ENCODE measurements at places on chromosomes 1 and 21. TPM values are rescaled to one million over a fixed set of nuclear protein-coding genes. Genes with fewer than 3 reads are reported as not detected.

DNA sequence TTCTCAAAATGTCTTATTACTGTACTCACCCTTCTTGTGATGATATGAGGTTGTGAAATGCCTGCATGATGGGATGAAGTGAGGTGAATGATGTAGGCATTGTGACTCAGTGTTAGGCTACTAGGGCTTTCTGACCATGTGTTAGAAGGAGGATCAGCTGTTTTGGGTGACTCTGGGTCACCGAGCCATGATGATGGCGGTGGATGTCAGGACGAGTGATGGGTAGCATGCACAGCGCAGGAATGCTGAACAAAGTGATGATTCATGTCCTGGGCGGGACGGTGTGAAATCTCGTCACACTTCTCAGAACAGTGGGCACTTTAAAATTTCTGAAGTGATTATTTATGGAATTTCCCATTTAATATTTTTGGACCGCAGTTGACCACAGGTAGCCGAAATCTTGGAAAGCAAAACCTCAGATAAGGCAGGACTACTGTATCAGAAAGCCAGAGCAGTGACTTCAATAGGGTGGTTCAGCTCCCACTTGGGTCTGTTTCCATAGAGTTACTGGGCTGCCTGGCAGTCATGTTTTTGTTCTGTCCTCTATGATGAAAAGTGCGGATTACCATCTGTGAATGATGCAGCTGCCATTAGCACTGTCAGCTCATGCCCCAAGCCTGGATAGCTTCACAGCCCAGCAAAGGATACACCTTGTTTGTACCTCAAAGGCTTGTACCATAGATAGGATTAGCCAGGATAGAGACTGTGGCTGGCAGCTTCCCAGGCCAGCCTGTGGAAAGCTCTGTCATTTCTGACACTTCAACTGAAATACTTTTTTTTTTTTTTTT, 26.6 kb downstream of the IL6R start:
- no peak overlapping the region for H3K27ac ChIP-seq
- H3K27me3 ChIP-seq = no peaks in the 10 kb centered on the region
- H3K36me3 ChIP-seq = peaks cover 3% of the 10 kb centered on the region
- DNase-seq = no peak
- no peak overlapping the region for H3K4me3 ChIP-seq
- H3K4me1 ChIP-seq = peaks cover 6% of the 10 kb centered on the region

DNA sequence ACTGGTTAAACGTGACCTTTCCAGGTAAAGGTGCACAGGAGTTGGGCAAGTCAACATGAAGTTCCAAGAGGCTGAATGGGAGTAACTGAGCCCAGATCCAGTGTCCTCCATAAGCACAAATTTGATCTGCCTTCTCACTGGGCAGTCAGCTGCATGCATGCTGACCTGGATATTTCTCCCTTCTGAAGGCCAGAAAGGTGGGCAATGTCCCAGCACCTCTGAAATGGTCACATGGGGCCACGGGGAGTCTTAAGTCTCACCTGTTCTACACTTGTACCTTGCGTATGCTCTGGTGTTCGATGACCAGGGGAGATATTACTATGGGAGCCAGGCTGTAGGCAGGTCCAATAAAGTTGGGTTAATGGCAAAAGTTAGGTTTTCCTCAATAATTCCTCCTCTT, 240.2 kb downstream of the SIPA1L2 start:
- H3K36me3 ChIP-seq = no peaks in the 10 kb centered on the region
- no peaks in the 10 kb centered on the region for H3K4me1 ChIP-seq
- no peaks in the 10 kb centered on the region for H3K27me3 ChIP-seq
- no peak overlapping the region for H3K27ac ChIP-seq

DNA sequence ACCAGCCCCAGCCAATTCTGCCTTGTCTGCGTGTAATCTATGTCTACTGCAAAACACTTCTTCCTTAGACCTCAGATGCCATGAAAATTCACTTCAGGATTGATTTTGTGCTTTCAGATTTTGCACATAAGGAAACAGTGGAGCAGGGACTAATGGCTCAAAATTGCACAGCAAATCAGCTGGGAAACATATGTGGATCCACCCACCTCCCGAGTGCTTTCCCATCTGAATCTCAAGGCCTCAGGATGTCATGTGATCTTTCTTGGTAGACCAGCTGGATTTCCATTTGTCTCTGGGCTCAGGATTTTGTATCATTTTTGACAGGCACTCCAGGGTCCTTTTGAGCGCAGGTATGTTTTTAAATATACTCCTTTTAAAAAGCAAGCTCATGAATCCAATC, 158.6 kb downstream of the MIS18A start:
- no peak overlapping the region for H3K4me3 ChIP-seq
- 0 out of 2 replicates have a peak, but pooled peaks cover 2% of the 10 kb centered on the region for H3K4me1 ChIP-seq
- DNase-seq = no peak
- no peaks in the 10 kb centered on the region for H3K27me3 ChIP-seq
- no peak overlapping the region for H3K27ac ChIP-seq
- H3K36me3 ChIP-seq = no peaks in the 10 kb centered on the region

- peaks cover 2% of the 10 kb centered on the region for H3K27me3 ChIP-seq
- DNase-seq = no peak
- no peak overlapping the region for H3K4me3 ChIP-seq
- no peaks in the 10 kb centered on the region for H3K36me3 ChIP-seq
Measured at GRCh38 chr1:207007352-207008033, 25.1 kb downstream of the C1orf116 start.

DNA sequence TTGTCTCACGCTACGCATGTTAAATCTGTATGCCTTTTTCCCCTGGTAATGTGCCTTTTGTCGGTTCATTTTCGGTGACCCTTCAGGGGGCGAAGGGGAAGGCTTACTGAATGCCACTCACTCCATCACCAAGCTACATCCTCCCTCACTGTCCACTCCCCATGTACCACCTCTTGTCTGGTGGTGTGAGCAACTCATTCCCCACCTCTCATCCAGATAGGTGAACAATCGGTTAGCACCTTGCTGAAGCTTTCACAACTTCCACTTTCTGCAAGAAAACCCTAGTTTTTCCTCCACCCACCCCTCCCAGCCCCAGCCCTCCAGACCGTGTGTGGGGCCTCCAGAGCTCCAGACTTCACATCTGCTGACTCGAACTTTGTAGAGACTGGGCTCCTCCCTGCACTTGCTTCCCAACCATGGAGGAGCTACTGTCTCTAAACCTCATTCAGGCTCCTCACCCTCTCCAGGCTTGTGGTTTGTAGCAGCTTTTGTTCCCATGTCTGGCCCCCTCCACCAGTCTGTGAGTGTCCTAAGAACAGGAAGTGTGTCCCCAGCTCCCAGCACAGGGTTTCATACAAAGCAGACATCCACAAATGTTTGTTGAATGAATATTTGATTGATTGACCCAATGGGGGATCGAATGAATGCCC, 48.4 kb upstream of the RUNX3 start:
- 0 out of 2 replicates have a peak, but pooled peaks cover 4% of the 10 kb centered on the region for H3K4me1 ChIP-seq
- no peak overlapping the region for H3K4me3 ChIP-seq
- no peak for DNase-seq
- no peaks in the 10 kb centered on the region for H3K36me3 ChIP-seq

GRCh38 chr1:166350490-166350889, 183.7 kb upstream of the FAM78B start:
- no peak overlapping the region for H3K4me3 ChIP-seq
- no peak for DNase-seq
- no peaks in the 10 kb centered on the region for H3K36me3 ChIP-seq
- no peaks in the 10 kb centered on the region for H3K4me1 ChIP-seq
- H3K27me3 ChIP-seq = no peaks in the 10 kb centered on the region

FAM151A gene
- not detected for total RNA-seq

PHGDH gene
- total RNA-seq = 33.5 TPM

MPL gene
- not detected for total RNA-seq
